ENCODE measurements at places on chromosomes 5 and 9.

- no peak for DNase-seq
Measured at GRCh38 chr5:157225469-157226422, 40.2 kb upstream of the CYFIP2 start.

DNA sequence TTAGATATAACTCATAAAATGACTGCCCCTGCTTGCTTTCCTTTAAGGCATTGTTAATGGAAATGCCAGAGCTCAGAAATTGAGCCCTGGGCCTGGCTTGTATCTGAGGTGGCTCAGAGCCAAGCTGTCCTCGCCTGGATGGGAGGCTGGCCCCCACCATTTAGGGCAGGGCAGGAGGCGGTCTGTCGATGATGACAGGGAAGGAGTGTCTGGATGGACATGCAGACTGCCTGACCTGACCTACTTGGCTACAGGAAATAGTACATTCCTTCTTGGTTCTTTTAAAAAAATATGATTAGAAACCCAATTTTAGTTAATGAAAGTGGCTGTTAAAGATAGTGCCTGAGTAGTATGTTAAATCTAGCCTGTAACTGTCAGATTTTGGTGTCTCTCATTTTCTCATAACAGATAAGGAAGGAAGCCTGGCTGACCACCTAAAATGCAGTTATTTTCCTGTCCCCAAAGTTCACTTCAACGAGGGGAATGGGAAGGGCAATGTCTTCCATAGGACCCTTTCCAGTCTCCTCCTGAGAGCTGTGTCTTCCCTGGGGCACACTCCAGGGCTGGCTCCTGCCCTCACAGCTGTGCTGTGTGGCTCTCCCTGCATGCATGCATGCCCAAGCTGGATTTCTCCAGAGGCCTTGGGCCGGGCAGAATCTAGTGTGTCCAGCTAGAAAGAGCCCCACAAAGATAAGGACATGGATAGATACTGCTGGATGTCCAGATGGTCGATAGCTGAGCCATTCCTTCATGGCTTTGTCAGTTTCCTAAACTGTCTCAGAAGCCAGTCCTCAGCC lies 42.3 kb downstream of the MACROH2A1 start:
- no peak for DNase-seq

DNA sequence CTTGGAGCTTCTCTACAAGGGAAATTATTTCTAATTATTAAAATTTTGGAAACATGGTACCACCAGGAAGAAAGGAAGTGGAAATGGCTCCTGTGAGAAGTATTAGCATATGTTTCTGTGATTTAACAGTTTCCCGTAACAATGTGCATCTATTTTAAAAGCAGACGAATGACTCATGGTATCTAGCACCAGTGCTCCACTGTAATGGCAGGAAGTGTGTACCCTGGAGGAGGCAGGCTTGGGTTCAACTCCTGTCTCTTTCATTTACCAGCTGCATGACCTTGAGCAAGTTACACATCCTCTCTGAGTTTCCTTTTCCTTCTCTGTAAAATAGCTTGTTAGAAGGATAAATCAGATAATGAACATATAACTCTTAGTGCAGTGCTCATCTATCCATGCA lies 41.0 kb upstream of the ANGPTL2 start:
- DNase-seq: no peak

DNA sequence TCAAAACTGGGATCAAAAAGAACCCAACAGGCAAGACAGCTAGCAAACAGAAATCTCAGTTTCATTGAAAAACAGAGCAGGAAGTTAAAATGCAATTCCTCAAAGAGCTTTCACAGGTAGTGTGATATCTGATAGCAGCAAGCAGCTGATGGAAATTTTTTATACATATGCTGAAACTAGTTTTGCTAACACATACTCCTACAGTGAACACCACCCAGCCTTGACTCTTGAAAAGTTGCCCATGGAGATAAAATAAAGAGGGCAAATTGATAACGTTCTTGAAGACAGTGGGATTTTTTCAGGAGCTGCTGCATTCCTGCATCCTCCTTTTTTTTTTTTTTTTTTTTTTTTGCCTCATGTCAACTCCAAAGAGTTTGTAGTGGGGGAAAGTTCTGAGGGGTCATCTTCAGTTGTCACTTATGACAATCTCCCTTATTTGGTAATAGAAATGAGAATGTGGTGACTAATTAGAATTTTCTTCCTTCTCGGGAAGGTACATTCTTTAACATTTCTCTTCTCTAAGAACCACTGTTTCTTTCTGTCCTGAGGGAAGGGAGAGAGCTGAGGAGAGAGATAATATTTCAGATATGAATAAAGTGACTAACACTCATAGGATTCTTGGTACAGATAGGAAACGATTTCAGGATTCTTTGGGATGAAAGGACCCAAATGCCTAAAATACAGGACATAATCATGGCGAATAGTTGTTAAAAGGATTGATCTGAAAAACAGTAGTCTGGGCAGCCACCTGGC lies 24.6 kb downstream of the SH3RF2 start:
- no peak for DNase-seq

DNA sequence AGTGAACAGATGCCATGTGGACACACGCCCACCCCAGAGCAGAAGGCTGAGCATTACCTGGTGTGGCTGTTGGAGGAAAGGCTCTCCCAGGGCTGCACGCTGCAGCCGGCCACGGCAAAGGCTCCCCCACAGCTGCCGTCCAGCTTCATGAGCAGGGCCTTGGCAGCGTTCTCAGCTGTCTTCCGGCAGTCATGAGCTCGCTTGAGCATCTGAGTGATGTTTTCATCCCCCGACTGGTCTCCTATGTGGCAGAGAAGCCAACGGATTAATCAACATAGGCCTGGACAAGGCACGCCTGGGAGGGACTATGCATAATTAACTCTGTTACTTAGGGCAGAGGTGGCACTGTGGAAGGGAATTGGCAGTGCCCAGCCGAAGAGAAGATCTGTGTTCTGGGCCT lies 87.3 kb downstream of the DCP2 start:
- DNase-seq: no peak

- no peak for DNase-seq
Measured at GRCh38 chr5:64594601-64595000, 88.8 kb downstream of the RGS7BP start.

GRCh38 chr9:26802921-26803320 lies 89.7 kb downstream of the CAAP1 start:
- no peak for DNase-seq

DNA sequence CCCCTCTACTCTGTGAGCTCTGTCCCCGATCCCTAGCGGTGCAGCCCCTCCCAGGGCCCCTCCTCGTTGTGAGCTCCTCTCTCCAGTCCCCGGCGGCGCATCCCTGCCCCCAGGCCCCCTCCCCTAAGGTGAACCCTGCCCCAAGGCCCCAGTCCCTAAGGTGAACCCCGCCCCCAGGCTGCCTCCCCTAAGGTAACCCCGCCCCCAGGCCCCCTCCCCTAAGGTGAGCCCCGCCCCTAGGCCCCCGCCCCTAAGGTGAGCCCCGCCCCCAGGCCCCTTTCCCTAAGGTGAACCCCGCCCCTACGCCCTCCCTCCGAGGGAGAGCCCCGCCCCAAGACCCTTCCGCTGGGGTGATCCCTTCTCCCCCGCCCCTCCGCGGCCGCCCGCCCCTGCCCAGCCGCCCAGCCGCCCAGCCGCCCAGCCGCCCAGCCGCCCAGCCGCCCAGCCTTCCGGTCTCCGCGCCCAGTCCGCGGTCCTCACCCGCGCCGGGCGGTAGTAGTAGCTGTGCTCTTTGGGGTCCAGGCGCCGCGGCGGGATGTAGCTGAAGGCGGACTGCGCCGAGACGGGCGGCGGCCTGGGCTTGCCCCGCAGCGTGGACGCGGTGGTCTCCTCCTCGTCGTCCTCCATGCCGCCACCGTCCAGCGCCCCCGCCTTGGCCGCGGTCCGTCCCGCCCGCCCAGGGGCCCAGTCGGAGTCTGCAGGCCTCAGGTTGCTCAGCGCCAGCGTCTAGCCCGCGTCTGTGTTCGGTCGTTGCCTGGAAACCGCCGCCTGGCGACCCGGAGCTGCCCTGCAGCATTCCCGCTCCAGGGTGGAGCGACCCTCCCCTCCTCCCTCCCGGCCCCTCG lies at the start of gene CFAP90:
TSS of gene CFAP90 (minus strand) at position 739 of the 845 bp plus-strand sequence. CDS start at position 627, 112 bp downstream.
- DNase-seq: no peak

DNA sequence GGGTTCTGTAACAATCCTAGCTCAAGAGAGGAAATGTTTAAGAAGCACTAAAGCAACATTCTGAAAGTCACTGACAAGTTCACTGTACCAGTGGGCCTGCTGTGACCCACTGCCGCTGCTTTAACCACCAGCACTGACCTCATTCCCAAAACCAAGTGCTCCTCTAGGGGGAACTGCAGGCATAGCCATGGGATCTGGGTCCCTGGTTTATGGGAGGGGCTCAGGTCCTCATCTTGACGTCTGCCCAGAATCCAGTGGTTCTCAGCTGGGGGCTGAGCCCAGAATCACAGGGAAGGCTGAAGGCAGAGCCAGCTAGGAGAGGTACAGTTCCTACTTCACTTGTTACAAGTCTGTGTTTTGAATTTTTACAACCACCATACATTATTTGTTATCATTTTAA lies 36.1 kb upstream of the SLC2A8 start:
- no peak for DNase-seq

GRCh38 chr5:125198270-125198974 lies 452.0 kb upstream of the ZNF608 start:
- DNase-seq: no peak

DNA sequence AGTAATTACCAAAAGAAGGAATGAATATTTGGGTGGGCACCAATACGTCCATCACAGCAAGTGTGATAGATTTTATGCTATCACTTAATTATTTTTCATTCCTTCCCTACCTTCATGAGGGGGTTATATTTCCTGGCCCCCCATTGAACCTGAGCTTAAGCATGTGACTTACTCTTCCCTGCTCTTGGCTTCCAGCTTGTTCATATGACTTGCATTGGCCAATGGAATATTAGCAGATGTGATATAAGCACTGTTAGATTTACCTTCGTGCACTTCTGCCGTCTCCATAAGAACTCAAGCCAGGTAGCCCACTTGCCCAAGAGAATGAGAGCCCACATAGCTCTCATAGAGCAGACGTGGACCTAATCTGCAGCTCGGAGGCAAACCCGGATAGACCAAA lies 99.1 kb upstream of the SMARCA2 start:
- DNase-seq: no peak

- no peak for DNase-seq
Measured at GRCh38 chr5:61159070-61159469, 3.2 kb downstream of the SMIM15 start.

- no peak for DNase-seq
Measured at GRCh38 chr9:114057161-114057885, 20.8 kb downstream of the AMBP start.

GRCh38 chr5:179261301-179262125 lies 83.7 kb downstream of the ADAMTS2 start:
- peak; percentile 15 for DNase-seq

DNA sequence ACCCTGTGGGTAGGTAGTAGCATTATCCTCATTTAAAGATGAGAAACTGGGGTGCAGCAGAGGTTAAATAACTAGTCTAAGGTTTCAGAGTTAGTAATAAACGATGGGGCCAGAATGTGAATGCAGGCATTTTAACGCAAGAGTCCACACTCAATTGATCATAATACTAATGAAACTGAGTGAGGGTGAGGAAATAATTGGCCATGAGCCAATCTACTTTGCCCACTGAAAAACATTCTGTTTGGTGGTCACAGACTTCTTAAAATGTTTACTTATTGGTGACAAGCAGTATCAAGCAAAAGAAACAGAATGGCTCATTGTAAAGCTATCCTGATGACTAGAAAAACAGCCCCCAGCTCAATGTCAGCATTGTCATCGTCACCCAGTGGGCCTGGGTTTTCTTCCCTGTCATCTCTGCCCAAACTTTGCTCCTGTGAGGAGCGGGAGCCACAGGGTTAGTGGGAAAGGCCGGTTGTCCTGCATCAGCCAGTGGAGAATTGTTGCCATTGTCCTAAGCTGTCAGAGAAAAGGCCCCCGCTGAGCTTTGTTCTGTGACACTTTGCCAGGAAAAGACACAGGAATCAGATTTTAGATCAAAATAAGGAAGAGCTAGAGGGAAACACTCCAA lies 77.3 kb upstream of the MAN2A1 start:
- DNase-seq: no peak

DNA sequence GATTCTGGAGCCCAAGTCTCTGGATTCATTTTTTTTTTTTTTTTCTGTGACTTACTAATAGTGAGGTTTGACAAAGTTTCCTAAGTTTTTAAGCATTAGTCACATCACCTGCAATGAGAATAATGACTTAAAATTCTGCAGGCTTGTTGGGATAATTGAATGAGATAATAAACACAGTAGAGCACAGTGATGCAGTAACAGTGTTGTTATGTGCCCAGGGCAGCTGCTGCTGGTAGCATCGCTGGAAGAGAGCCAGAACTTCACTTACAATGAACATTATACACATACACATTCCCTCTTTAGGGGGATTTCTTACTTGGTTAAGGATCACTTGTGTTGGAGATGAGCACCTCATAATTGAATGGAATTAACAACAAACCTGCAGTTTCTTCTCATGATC lies 78.9 kb downstream of the ALDH7A1 start:
- no peak for DNase-seq

- no peak for DNase-seq
Measured at GRCh38 chr9:34347800-34348158, 18.4 kb downstream of the NUDT2 start.

DNA sequence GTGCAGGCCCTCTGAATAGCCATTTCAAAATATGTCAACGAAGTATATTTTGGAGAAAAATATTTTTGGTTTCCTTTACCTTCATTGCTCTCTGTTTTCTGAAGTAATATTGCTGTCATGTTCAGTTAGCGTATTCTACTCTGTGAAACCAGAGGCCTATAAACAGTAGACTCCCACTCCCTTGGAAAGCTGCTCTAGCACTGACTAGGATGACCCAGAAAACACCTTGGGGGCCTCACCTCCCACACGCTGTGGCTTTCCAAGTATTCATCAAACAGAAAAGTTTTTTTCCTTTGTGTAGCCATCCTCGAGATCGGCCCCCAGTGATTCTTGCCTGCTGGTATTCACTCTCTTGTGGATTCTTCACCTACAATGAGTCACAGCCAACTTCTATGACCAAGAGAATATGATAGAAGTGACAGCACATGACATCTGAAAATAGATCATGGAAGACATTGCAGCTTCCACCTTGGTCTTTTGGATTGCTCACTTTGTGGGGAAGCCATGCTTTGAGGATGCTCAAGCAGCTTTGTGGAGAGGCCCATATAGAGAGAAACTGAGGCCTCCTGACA lies 28.9 kb upstream of the CTXN3 start:
- DNase-seq: no peak

DNA sequence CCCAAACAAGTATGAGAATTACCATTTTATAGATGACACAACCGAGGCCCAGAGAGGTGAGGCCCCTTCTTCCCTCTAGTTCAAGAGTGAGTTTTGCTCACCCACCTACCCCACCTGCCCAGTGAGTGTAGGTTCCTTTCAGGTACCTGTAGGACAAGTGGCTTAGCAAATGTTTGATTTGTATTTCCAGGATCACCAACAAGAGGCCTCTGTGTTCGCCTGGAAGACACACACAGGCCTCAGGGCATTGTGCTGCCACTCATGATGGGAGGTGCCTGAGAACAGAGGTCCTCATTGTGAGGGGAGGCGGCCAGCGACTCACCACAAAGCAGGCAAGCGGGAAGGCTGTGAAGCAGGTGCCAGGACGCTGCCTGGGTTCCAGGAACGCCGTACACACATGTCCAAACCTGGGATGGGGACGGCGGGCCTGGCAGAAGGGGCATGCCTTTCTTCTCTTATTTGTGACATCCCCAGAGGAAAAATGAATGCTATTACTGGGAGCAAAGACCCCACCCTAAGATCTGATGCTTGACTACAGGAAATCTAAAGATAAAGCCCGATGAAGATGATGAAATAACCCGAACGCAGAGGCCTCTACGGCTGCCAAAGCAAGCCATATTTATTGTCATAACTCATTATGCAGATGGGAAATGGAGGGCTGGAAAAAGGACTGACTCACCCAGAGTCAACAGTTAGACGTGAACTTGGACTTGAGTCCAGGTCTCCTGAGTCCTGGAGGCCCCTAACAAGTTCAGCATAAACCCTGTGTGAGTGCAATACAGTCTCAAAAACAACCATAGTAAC lies 60.2 kb upstream of the SLC25A51 start:
- DNase-seq: no peak
